ENCODE measurements at places on chromosomes 3 and 15. TPM values are rescaled to one million over a fixed set of nuclear protein-coding genes. Genes with fewer than 3 reads are reported as not detected.
A peak's percentile ranks its signal among the peaks of the same experiment; 100 is the strongest.

DNA sequence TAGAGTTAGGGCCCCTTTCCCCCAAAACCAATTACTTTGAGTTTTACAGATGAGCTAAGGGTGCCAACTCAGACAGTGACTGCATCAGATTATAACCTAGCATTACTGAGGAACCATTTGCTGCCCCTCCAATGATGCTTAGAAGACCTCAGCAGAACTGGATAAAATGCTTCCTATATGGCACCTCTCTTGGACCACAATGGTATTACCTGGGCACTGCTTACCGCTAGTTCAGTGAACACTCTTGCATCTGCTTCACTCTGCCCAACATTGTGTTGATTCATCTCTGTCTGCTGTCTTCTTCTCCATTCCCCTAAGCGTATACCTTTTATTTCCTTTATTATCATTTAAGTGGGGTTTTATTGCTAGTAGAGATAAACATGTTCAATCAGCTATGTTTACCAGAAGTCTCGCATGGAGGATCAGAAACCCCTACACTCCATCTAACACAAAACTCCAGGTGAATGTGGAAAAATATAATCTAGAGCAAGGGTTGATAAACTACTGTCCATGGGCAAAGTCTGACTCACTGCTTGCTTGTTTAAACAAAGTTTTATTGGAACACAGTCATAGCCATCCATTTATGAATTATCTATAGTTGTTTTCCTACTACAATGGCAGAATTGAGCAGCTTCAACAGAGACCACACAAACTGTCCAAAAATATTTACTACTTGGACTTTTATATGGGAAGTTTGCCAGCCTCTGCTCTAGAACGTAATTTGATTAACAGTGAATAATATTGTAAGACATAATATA is 100.2 kb upstream of the PTX3 start:
- DNase-seq: no peak
- H3K27ac ChIP-seq: no peak overlapping the region
- H3K4me1 ChIP-seq: no peaks in the 10 kb centered on the region
- H3K27me3 ChIP-seq: no peaks in the 10 kb centered on the region
- H3K36me3 ChIP-seq: no peaks in the 10 kb centered on the region

- no peak for DNase-seq
- H3K4me1 ChIP-seq: no peaks in the 10 kb centered on the region
- H3K27ac ChIP-seq: no peak overlapping the region
- H3K4me3 ChIP-seq: no peak overlapping the region
Measured at GRCh38 chr3:117844676-117845075, 1135.1 kb downstream of the TUSC7 start.

GRCh38 chr15:95930659-95931375 is 399.7 kb upstream of the NR2F2 start:
- no peak overlapping the region for H3K27ac ChIP-seq
- no peak overlapping the region for H3K4me3 ChIP-seq
- H3K4me1 ChIP-seq: no peaks in the 10 kb centered on the region
- no peak for DNase-seq
- no peaks in the 10 kb centered on the region for H3K36me3 ChIP-seq
- H3K27me3 ChIP-seq: no peaks in the 10 kb centered on the region

Gene TNIK
- 0.75 TPM for polyA plus RNA-seq

DNA sequence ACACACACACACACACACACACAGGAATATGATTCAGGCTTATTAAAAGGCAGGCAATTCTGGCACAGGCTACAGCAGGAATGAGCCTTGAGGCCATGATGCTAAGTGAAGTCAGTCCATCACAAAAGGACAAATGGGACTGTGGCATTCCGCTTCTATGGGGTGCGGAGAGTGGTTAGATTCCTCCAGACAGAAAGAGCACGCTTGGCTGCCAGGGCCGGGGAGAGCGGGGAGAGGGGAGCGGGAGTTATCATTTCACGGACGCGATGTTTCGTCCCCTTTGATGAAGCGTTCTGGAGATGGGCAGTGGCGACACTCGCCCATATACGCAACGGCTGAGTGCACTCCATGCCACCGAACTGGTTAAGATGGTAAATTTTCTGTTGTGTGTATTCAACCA is 58.5 kb upstream of the FAM174B start:
- peaks cover 6% of the 10 kb centered on the region for H3K27me3 ChIP-seq
- no peak overlapping the region for H3K27ac ChIP-seq

- no peak for DNase-seq
- no peak overlapping the region for H3K4me3 ChIP-seq
- no peak overlapping the region for H3K27ac ChIP-seq
- H3K27me3 ChIP-seq: no peaks in the 10 kb centered on the region
- H3K36me3 ChIP-seq: no peaks in the 10 kb centered on the region
- H3K4me1 ChIP-seq: no peaks in the 10 kb centered on the region
Measured at GRCh38 chr3:63753567-63753966, 65.5 kb upstream of the C3orf49 start.

- H3K4me1 ChIP-seq: no peaks in the 10 kb centered on the region
- H3K27me3 ChIP-seq: no peaks in the 10 kb centered on the region
- H3K27ac ChIP-seq: no peak overlapping the region
- no peak overlapping the region for H3K4me3 ChIP-seq
- DNase-seq: no peak
Measured at GRCh38 chr3:123042413-123042812, 14.8 kb upstream of the SEMA5B start.

- H3K27ac ChIP-seq: peak overlapping the region; percentile 34
- H3K4me1 ChIP-seq: peaks cover 13% of the 10 kb centered on the region
- H3K27me3 ChIP-seq: no peaks in the 10 kb centered on the region
- no peak for DNase-seq
- H3K36me3 ChIP-seq: peaks cover 25% of the 10 kb centered on the region
Measured at GRCh38 chr3:4722103-4722502, 229.0 kb downstream of the ITPR1 start.

DNA sequence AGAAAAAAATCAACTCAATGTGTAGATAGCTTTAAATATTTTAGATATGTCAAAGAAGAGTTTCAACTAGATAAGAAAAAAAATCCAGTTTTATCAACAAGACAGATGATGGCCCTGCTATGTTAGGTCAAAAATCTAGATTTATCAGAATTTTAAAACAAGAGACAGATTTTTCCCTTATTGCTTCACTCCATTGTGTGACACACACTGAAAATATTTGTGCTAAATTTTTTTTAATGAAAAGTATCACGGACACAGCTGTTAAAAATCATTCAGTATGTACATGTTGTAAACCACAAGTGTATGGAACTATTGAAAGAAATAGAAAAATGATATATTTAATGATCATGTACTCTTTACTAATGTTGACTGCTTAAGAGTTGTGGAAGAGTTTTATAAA is 43.6 kb downstream of the FOXB1 start:
- no peak for DNase-seq
- H3K27me3 ChIP-seq: no peaks in the 10 kb centered on the region
- no peak overlapping the region for H3K27ac ChIP-seq

Measured in CD14-positive monocyte (primary cell).